Activated CD8-positive, alpha-beta memory T cell treated with anti-CD3 and anti-CD28 coated beads, Interleukin-2, amount 50 U/mL, for 4 hours (primary cell): ENCODE measurements at places on chromosomes 2 and 18.

DNA sequence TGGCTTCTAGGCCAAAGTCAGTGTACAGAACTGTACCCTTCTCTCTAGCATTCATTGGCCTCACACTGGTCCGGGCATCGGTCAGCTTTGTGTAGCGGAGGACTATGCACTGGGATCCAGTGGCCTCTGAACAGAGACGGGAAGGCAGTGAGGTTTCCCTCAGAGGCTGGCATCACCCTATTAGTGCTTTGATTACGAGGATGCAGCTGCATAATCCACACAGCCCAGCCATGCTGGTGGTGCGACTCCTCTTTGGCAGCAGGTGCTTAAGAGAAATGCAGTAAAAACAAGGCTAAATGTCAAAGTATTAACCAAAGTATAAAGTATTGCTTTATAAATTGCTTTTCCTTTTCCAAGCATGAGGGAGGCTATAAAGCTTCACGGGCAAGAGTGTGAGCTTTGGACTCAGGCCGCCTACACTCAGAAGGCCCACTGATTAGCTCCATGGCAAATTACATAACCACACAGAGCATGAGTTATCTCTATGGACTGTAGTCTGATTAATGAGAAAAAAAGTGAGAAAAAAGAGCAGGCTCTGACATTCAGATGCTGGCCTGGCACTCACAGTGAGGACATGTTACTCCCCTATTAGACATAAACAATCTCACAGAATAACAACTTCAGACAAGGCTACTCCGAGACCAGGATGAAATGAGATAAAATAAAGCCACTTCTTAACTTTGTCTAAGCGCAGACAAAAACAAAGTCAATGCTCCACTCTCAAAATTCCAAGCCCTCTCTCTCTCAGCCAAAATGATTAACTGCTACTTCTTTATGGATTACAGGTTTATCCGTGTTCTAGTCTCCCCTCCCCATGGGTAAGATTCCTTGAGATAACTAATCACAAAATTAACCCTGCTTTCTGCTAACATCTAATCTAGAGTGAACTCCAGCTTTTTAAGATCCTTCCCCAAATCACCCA lies 6.4 kb upstream of the CRYGC start:
- no peak for DNase-seq

GRCh38 chr2:133438026-133438425 lies 130.2 kb downstream of the NCKAP5 start:
- no peak for DNase-seq

- no peak for DNase-seq
Measured at GRCh38 chr2:212842544-212843185, 304.1 kb upstream of the ERBB4 start.

GRCh38 chr18:70620837-70621612 lies 332.2 kb downstream of the SOCS6 start:
- no peak for DNase-seq

- DNase-seq, result no peak
Measured at GRCh38 chr2:187364696-187365095, 83.4 kb downstream of the CALCRL start.

- DNase-seq, result no peak
Measured at GRCh38 chr18:30465096-30465495, 577.4 kb downstream of the DSC3 start.

DNA sequence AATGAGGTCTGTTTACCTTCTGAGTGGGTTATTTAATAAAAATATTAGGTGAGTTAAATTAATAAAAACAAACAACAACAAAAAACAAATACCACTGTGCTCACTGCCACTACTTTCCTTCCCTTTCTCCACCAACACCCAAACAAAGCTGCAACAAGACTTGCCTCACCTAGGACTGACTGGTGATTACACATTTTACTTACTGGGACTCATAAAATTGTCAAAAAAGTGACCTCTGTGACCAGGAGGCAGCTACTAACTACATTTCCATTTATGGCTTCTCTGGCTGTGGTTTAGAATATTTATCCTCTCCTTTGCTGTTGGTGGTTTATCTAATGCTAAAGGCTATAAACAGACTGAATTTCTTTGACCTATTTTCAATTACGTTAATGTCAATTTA lies 39.8 kb downstream of the EFEMP1 start:
- DNase-seq, result no peak

DNA sequence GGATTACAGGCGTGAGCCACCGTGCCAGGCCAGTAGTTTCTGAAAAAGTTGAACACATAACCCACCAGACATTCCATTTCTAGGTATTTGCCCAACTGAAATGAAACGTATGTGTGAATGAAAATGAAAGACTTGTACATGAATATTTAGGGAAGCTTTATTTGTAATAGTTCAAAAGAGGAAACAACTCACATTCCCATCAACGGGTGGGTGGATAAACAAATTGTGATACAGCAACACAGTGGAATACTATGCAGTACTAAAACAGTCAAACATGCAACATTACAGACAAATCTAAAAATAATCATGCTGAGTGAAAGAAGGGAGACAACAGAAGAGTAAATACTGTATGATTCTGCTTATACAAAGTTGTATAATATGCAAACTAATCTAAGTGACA lies 46.8 kb downstream of the TMEM131 start:
- no peak for DNase-seq

GRCh38 chr2:230814616-230815015 lies 50.1 kb upstream of the ITM2C start:
- DNase-seq, result no peak
